ENCODE measurements at places on chromosomes 2 and 18.
A peak's percentile ranks its signal among the peaks of the same experiment; 100 is the strongest.

DNA sequence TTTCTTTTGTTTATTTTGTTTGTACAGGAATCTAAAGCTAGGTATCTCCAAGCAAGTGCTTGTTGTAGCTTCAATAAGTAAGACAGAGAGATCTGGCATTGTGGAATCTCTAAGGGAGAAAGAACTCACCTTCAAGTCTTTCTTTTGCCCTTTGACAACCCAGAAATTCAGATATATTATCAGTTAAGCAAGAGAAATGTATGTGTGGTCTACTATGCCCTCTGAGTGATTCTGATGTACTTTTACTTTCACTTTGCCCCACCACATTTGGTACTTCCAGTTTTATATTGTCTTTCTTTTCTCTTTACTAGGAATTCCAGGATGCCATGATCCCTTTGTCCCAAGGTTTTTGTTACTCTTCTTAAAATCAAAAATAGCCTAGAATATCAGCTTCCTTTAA is 259.6 kb upstream of the PIK3C3 start:
- DNase-seq = no peak

DNA sequence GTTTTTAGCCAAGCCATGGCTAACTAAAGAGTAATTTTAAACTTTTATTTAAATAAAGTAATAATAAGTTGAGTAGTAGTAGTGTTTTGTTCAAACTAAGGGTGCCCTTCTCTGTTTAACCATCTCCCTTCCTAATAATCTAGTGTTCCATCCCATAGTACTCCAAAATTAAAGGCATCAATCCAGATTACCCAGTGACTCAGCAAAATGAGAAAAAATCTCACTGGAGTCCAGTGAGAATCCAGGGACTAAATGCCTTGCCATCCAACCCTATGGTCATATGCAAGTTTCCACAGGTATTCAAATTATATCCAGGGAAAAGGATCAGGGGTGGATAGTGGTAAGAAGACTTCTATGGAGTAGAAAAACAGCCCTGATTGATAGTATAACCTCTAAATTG is 19.6 kb upstream of the VRK2 start:
- no peak for DNase-seq

DNA sequence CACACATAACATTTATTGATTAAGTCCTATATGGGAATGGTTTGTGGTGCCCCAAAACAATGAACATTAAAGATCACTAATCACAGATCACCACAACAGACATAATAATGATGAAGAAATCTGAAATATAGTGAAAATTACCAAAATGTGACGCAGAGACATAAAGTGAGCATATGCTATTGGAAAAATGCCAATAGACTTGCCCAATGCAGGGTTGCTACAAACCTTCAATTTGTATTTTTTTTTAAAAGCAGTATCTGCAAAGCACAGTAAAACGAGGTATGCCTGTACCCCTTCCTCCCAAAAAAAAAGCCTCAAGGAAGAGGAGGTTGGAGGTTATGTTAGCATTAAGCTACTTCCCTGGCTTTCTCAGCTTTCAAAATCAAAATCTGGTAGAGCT is 131.1 kb downstream of the RBMS1 start:
- no peak for DNase-seq

DNA sequence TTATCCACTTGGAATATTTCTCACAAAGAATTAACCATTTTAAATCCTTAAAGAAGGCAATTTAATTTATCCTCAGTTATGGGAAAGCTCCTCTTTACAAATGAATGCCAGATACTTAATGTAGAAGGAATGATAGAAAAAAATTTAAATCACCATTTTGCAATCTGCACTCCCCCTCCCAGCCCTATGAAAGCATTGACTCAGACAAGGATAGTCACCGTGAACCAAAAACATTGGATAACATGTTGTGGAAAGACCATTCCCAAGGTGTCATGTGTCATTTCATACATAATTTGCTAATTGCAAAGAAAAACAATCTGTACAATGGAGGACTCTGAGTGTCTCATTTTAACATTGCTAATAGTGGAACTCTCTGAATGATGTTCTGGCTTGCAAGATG is 421.0 kb downstream of the TXNL1 start:
- DNase-seq = no peak

- DNase-seq = no peak
These were observed 135.5 kb downstream of the PDE1A start for GRCh38 chr2:182291296-182291695.

- DNase-seq = no peak
These were observed 9.5 kb downstream of the SLC1A4 start for GRCh38 chr2:64998658-64999061.

DNA sequence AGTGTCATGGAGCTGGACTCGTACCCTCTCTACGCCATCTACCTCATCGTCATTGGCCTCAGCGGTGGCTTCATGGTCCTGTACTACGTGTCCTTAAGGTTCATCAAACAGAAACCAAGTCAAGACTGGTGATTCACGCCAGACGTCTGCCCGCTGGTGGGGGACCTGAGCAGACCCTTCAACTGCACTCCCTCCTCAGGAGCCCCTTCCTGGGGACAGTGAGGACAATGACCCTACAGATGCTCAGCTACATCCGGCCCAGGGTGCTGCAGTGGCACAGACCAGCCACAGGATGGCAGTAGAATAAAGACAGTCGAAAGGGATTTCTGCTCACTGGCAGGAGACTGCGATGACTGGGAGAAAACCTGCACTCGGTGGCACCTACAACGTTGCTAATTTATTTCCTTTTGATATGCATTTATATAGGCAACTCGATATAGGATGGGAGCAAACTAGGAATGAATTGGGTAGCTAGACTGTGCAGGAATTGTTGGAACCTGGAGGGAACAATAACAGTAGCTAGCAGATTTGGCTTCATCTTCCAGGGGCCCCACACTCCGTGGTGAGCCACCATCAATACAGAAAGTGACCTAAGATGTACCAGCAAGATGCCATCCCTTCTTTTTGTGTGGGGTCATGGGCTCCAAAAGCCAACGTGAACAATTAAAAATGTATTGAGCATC is 39.2 kb downstream of the ABCG8 start:
- DNase-seq = peak; percentile 43

GRCh38 chr2:64972876-64973275 is 16.3 kb upstream of the SLC1A4 start:
- no peak for DNase-seq

DNA sequence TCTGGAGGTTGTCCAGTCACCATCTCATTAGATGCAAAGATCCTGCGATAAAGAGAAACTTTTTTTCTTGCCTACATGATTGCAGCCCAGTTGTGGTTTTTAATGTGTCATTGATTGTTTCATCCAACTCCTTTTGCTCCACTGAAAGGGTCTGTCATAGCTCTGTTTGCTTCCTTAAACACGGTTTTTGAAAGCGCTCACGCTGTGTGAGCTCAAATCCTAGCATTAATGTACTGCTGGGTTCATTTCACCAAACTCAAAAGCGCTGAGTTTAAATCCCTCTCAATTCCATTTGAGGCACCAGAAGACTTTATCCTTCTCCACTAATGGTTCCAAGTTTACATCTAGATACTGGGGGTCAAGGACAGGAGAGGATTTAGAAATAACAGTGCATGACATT is 53.6 kb downstream of the CDK15 start:
- DNase-seq = no peak

- DNase-seq = no peak
These were observed 115.7 kb downstream of the DNAH6 start for GRCh38 chr2:84631985-84632384.

GRCh38 chr2:134550566-134551164 is 168.1 kb downstream of the TMEM163 start:
- no peak for DNase-seq

- no peak for DNase-seq
These were observed 104.1 kb downstream of the ALK start for GRCh38 chr2:29817299-29817698.

GRCh38 chr2:103402944-103403343 is 641.1 kb downstream of the TMEM182 start:
- DNase-seq = no peak

DNA sequence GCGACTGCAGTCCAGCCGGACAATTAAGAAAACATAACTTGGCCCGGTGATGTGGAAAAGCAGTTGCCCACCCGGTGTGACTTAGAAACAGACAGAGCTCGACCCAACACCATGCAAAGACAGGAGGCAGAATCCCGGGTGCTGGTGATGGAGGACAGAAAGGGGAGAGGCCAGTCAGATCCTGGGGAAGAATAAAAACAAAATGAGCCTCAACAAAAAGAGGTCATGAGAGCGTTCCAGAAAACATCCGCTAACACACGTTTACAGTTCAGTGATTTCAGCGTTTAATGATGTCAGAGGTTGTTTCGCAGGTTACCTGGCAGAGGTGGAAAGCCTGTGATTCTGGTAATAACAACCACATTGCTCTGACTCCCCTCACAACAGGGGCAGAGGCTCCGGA is 111.9 kb downstream of the OSR1 start:
- no peak for DNase-seq

GRCh38 chr2:15128846-15129245 is 432.3 kb downstream of the NBAS start:
- no peak for DNase-seq

DNA sequence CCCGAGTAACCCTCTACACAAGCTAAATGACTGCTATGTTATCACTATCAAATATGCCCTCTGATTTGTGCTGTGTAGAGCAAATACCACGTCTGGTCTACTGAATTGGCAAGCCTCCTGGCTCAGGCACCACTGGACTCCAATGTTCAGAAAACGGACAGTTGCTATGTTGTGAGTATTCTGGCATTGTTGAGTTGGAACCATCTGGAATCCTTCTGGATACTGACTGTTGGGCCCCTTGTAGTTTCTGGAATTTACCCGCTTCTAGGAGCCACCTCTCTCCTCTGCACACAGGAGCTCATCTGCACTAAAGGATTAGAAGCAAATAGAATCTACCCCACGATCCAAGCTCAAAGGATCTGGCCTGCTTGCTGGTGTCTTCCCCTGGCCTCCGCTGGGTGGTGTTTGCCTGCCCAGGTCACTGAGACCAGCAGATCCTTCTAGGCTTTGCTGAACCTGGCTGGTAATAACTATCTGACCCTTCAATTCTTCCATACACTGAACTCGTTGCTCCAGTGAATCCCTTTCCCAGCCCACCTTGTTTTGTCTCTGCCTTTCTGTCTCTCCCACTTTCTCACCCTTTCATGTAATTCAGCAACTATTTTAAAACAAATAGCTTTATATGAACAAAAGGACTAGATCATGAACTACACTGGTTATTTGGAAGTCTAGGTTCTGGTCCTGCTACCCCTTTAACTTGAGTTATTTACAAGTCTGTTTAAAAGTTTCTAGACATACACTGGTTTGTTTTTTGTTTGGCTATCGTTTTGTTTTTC is 2.1 kb upstream of the HAAO start:
- DNase-seq = no peak

- no peak for DNase-seq
These were observed 20.0 kb upstream of the EFR3B start for GRCh38 chr2:25021791-25022362.

DNA sequence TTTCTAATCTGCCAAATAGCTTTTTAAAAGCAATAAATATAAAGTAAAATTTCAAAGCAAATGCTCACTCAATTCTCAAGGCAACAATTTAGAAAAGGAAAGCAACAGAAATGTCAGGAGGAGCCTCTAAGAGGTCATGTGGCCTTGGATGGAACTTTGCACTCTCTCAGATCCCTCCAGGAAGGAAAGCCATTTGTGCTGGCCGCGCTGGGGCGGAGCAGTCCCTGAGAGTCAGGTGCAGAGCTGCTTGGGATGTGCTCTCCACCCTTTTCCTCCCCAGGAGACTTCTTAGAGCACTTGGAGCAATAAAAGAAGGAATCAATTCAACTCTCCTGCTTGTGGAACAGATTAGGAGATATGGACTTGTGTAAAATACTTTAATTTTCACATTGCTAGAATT is 379.8 kb upstream of the LINC00305 start:
- no peak for DNase-seq

GRCh38 chr2:120388222-120389035 is 42.5 kb downstream of the INHBB start:
- no peak for DNase-seq

DNA sequence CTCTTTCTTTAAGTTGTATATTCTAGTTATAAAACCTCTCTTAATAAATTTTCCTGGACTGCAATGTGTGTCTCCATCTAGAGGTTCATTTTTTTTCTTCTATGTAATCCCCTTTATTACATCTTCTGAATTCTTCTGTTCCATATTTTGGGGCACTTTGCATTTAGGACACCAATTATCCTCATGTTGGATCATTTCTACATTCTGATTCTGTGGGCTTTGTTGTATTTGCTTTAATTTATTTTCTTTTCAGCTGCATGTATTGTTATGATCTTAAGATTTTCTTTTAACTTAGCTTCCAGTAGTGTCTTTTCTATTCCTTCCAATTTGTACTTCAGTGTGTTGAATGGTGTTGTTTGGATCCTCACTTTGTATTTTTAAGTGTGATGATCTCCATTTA is 5.2 kb upstream of the SKA1 start:
- DNase-seq = no peak

- no peak for DNase-seq
These were observed 10.6 kb downstream of the DGUOK start for GRCh38 chr2:73937103-73937885.

DNA sequence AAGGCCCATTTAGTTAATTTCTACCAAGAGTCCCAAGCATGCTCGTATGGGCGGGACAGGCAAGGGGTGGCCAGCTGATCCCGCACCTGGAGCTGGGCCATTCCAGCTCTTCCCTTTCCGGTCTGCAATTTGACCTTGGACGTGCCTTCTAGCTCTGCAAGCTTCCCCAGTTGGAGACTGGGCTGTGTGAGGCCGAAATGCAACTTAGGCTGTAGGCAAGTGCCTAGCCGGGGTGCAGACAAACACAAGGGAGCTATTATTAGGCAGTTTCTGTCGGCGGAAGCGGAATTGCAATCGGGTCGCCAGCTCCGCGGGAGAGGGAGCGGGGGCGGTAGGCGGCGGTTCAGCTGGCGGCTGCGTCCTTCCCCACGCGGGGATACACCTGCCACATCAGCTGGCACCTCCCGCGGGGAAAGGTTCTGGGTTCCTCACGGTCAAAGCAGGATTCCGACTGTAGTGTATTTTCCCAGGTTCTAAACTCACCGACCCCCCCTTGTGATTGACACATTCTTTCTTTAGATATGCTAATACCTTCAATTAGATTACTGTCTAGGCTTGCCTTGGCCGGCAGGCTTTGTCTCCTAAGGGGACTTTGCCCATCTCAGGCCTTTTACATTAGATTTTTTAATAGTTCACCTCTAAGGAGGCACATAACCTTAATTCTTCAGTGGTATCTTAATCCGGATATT is 17.1 kb upstream of the ZNF532 start:
- DNase-seq = no peak

DNA sequence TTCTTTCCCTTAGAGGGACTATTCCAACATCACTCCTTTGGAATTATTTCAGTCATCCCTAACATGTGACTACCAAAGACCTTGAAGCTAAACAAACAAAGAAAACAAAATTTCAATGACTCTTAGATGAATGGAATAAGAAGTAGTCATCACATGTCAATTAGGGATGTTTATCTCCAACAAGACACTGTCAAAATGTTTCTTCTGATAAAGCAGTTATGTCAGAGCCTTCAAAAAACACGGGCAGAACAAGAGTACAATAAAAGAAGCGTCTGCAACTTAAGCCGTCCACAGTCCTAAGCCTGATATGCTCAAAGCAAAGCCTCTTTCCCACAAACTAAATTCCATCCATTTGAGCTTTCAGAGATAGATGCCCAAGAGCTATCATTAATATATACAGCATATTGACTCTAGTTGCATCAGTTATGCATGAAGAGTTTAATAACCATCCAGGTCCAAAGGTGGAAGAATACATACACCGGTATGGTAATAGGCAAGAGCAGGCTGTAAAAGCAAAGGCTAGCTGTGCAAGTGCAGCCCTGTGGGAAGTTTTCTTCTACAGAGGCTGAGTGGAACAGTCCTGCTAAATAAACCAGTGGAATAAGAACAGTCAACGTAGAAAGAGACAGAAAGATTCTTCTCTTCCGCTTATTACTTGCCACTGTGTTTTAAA is 98.1 kb downstream of the ICA1L start:
- DNase-seq = no peak

Measured in stimulated activated CD4-positive, alpha-beta T cell treated with anti-CD3 and anti-CD28 coated beads, Interleukin-1b, Interleukin-23, amount 100 ng/mL, for 4 hours (primary cell).